ENCODE measurements at places on chromosomes 12 and 14.

- DNase-seq: no peak
Measured at GRCh38 chr14:50999726-51000125, 55.4 kb upstream of the PYGL start.

DNA sequence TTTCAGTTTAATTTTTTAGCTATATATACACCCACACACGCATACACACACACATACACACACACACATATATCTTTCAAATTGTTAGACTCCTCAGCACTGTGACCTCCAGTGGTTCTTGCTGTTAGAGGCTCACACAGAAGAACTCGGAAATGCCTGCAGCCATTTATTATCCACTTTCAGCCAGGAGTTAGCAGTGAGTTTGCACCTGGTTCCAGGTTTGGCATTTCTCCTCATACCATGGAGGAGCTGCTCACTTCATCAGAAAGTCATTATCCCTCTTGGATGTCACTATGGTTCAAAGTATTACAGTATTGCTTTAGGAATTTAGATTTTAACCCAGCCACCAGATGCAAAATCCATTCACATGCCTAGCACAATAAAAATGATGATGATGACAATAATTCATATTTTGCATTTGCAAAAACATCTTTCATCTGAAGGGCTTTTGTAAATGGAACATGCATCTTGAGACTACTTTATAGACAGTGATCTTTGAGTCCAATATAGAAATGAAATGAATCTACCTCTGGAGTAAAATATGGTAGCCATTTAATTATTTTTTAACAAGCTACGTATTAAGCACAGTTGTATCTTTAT lies 42.3 kb downstream of the NPAS3 start:
- DNase-seq: no peak

GRCh38 chr14:91927191-91927590 lies 20.3 kb downstream of the FBLN5 start:
- DNase-seq: no peak

DNA sequence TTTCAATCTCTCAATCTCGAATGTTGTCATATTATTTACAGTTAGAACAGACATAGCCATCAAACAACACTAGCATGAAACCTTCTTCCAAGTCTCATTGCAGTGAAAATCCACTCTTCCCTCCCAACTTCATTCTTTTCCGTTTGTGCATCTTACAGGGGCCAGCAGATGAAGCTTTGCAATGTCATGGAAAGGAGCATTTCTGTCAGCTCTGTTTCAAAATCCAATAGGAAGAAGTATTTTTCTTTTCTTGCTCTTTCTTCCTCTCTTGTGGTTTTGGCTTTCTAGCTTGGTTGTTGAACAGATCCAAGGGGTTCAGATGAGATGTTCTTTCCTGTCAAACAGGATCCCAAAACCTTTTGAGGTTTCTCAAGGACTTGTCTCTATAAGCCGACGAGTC lies 416.6 kb downstream of the AEBP2 start:
- no peak for DNase-seq

GRCh38 chr14:98951031-98951430 lies 321.0 kb downstream of the BCL11B start:
- DNase-seq: no peak
